ENCODE measurements at places on chromosomes 16 and 17. TPM values are rescaled to one million over a fixed set of nuclear protein-coding genes. Genes with fewer than 3 reads are reported as not detected.

The MPP2 gene
- 1.6 TPM for total RNA-seq

The MYL11 gene
- not detected for total RNA-seq

The KRT39 gene
- not detected for total RNA-seq

The KIF19 gene
- 2.3 TPM for total RNA-seq

The TTYH2 gene
- total RNA-seq: 14.8 TPM

The HSPB9 gene
- total RNA-seq: 1.8 TPM

The TMIGD1 gene
- total RNA-seq: not detected

The SPATA32 gene
- total RNA-seq: not detected

Measured in body of pancreas (tissue), 4 donors.